ENCODE measurements at places on chromosomes 3 and 15.

DNA sequence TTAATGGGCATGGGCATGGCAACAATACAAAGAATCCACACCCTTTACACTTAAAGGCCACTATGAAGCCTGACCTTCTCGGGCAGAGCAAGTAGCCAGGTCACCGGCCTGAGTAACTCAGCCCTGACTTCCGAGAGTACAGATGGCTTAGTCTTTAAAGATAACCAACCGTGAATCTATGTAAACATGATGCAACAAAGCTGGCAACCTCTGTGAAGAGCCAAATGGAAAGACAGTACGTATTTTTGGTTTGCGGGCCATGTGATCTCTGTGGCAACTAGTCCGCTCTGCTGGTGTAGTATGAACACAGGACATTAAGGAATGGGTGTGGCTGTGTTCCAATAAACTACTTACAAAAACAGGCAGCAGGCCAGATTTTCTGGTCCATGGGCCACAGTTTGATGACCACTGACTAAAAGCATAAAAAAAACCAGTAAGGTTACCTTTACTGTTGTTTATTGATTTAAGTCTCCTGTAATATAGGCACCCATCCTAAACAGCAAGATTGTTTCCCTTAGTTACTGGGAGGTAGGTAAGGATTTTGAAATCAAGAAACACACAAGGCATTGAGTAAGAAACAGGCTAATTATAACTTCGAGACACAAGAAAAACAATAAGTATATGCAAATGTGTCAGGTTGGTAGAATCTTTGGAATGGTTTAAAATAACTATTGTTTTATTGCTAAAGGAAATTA lies 14.5 kb downstream of the RIOX2 start:
- DNase-seq = no peak

- DNase-seq = peak; percentile 77
Observed at GRCh38 chr15:32861761-32862160, 144.0 kb downstream of the GREM1 start.

DNA sequence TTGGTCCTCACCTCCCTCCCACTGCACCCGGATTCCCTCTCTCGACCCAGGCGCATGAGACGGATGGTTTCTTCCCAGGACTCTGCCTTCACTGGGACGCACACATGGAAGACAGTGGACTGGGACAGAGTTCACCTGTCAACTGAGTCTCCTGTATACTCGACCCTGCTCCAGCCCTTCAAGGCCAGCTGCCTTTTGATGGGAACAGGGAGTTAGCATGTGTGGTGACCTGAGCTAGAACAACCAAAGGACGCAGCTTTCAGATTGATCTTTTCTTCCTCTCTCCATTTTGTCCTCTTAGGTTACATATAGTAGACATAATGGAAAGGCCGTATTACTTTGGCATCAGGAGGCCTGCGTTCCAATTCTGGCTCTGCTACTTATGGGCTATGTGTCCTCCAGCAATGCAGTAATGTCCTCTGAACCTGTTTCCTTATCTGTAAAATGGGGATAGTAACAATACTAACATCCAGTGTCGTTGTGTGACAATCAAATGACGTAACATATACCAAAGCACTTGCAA lies 94.1 kb downstream of the PEX5L start:
- no peak for DNase-seq

DNA sequence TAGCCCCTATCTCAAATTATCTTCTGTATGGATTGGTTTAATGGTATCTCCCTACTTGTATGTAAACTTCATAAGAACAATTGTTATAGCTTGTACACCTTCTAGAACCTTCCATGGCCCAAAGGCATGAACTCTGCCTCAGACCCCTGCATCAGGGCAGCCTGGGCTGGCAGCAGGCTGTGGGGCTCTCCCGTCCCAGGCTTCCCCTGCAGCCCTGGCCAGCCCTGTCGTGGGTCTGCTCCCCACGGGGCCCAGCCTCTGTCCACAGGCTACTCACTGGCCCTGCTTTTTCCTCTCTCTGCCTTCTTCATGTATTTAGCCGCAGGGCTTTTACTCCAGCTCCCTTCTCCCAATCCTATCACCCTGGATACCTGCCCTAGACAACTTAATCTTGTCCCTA lies 4.4 kb downstream of the SCN5A start:
- DNase-seq = no peak

DNA sequence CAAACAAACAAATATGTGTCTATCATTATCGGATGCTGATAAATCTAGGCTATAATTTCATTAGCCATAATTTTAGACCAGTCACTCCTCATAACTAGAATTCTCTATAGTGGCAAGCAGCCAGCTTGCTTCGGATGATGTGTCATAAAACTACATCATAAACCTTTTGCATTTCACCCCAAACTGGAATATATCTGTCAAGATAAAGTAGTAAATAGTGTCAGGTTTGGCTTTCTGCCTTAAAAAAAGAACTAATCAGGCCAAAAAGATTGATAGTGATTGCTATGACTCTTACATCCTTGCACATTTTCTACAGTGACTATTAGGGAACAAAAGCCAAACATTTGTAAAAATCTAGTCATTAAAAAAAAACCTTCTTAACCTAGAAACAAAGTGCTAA lies 51.0 kb downstream of the DPPA2 start:
- peak; percentile 4 for DNase-seq

DNA sequence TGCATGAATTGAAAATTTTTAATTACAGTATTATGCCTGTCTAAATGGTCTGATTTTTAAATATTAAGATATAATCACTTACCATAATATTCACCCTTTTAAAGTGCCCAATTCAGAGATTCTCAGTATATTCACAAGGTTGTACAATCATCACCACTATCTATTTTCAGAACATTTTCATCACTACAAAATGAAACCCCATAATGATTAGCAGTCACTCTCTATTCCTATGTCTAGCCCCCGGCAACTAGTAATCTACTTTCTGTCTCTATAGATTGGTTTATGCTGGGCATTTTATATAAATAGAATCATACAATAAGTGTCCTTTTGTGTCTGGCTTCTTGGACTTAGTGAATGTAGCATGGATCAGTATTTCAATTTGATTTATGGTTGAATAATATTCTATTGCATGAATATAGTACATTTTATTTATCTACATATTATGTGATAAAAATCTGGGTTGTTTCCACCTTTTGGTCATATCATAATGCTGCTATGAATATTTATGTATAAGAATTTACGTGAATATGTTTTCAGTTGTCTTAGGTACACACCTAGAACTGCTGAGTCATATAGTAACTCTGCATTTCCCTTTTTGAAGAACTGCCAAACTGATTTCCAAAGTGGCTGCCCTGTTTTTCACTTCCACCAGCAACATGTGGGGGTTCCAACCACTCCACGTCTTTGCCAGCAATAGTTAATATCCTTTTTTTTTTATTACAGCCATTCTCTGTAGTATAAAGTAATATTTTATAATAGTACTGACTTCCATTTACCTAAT lies 485.7 kb upstream of the ZNF385D start:
- no peak for DNase-seq

DNA sequence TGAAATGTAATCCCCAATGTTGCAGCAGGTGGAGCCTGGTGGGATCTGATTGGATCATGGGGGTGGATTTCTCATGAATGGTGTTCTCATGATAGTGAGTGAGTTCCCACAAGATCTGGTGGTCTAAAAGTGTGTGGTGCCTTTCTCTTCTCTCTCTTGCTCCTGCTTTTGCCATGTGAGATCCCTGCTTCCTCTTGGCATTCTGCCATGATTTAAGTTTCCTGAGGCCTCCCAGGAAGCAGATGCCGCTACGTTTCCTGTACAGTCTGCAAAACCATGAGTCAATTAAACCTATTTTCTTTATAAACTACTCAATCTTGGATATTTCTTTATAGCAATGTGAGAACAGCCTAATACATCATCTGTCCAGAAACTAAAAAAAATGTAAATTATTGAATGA lies 298.3 kb downstream of the MEX3B start:
- DNase-seq = no peak

DNA sequence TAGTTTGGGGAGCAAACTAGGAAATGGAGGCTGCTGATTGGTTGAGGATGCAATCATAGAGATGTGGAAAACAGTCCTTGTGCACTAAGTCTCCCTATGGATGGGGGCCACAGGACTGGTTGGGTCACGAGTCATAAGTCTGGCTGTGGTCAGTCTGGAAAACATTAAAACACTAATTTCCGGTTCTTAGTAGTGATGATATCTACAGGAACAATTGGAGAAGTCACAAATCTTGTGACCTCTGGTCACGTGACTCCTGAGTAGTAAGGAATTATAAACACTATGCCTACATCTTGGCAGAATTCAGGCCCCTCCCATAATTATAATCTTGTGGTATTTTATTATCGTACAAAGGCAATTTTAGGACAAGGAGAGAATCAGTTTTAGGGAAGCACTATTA lies 317.3 kb upstream of the ARPP21 start:
- no peak for DNase-seq

DNA sequence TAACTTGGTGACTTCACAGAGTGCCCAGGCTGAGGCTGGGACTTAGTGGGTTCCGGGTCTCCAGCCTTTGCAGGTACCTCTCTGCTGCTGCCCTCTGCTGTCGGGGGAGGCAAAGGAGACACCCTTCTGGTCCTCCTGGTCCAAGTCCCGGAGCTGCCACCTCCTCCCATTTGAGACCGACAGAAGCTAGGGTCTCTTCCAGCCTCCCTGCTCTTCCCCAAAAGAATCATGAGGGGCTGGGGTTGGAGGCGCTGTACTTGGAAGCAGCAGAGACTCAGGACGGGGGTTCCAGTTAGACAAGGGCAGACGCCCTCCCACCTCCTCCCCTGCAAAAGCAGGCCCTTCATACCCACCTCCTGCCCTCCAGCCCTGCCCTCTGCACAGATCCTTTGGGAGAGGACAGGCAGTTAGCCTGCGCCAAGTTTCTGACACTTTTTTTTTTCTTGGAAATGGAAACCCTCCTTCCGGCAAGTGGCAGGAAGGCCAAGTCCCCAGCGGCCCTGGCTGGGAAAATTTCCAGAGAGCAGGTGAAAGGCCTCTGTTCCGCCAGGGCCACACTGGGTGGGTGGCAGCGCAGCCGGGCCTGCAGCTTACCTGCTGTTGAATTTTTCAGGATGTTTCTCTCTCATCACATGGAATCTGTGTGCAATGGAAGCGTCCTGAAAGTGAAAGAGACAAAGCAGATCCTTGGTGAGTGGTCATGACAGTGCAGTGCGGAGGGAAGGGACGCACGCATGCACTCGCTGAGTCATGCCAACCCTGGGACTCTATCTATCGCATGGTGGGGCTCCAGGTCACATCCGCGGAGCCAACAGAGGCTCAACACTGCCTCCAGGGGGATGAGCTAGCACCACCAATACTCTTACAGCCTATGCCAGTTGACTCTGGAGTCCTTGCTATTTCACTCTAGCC lies 119.9 kb downstream of the DGKG start:
- DNase-seq = peak; percentile 83

- no peak for DNase-seq
Observed at GRCh38 chr3:38720465-38720864, 71.0 kb upstream of the SCN5A start.

- DNase-seq = no peak
Observed at GRCh38 chr3:5317557-5317956, 130.1 kb downstream of the EDEM1 start.

DNA sequence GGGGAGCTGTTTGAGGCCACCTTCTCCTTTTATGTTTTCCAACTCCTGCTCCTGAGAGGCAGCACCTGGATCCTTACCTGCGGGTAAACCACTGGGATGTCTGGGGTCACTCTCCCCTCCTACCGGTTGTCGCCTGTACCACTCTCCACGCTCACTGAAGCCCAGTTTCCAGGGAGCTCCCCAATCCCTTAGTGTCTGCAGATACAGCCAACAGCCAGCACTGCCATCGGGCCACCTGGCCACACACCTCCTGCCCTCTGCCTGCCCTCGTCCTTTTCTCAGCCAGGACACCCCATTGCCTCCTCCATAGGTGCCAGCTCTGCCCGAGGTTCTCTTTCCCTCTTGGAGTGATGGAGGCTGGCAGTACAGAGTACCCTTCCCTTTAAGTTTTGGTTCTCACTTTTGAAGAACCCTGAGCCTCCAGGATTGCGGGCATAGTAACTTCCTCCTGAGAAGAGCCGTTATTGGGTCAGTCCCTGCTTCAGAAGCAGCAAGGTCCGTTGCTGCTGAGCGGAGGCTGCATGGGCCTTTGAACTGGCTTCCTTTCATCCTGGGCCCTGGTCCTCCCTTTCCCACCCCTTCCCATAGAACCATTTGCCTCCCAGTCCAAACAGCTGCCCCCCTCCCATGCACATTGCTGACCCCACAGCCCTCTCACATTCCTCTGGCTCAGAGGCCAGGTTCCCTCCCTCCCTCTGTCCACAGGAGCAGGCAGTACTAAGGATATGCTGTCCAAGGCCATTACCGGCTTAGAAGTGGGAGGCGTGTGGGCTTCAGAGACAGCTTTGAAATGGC lies 30.9 kb downstream of the ARNT2 start:
- no peak for DNase-seq

DNA sequence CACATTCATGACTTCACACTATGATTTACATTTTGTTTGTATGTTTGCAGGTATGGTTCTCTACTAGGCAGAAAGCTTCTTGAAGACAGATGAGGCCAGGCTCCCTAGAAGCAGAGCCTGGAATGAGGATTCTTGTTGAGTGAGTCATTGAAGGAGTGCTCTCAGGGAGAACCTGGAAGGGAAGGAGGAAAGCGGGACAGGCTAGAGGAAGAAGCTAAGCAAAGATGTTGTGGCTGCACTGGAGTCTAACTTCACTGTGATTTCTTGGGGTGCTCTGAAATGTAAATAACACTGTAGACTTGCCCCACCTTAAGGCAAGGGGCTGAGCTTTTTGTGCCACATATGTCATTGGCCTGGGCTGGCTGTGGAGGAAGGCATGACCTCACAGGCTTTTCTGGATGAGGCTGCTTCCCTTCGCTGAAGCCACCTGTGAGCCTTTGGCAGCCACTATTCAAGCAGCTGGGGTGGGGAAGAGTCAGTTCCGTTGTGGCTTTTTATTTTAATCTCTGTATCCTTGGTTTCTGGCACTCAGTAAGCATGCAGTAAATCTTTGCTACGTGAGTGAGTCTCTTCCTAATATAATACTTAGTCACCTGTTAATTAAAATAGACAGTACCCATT lies 307.3 kb downstream of the SV2B start:
- DNase-seq = no peak

DNA sequence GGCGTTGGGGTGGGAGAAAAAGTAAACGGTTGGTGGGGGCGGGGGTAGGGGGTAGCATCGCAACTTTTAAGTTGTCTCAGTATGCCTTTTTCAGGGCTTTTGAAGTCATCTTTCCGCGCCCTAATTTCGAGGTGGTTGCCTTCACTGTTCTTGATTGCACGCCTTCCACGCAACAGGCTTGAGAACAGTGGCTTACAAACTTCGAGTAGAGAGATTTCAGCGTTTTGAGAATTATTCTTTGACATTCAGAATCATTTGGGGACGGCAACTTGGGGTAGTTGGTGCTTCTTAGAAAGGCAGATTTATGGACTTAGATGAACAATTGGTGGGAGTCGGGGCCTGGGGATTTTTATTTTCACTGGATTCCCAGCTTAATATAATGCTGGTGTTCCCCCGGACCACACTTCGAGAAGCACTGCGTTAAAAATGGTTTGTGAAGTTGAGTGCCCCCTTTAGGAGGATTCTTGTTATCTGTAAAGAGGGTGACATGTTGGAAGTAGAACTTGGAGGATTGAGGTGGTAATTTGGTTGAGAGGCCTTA lies 880 bp downstream of the PPP4R2 start:
- peak; percentile 56 for DNase-seq

All from stromal cell of bone marrow (primary cell).